Naive thymus-derived CD8-positive, alpha-beta T cell (primary cell): ENCODE measurements at places on chromosomes 2 and 18. TPM values are rescaled to one million over a fixed set of nuclear protein-coding genes. Genes with fewer than 3 reads are reported as not detected.

SPR gene
- not detected for polyA plus RNA-seq

FEV gene
- not detected for polyA plus RNA-seq

VWA3B gene
- 0.63 TPM for polyA plus RNA-seq

FSHR gene
- not detected for polyA plus RNA-seq

CLEC4F gene
- polyA plus RNA-seq = not detected

ARHGAP15 gene
- 253 TPM for polyA plus RNA-seq

RAMP1 gene
- polyA plus RNA-seq = not detected

ALPP gene
- polyA plus RNA-seq = not detected

TEKT4 gene
- not detected for polyA plus RNA-seq

TBC1D8 gene
- polyA plus RNA-seq = 0.59 TPM

OR6B2 gene
- not detected for polyA plus RNA-seq

DNAH6 gene
- 1.6 TPM for polyA plus RNA-seq

SERPINB4 gene
- polyA plus RNA-seq = not detected

IL1A gene
- polyA plus RNA-seq = not detected

CHST9 gene
- not detected for polyA plus RNA-seq
